Left forelimb (tissue), 1 donor: ENCODE measurements at places on chromosomes 2 and 18.

- no peak for DNase-seq
Measured at GRCh38 chr18:58269931-58270330, 225.9 kb downstream of the NEDD4L start.

- no peak for DNase-seq
Measured at GRCh38 chr18:50092245-50092805, 102.6 kb downstream of the MYO5B start.

DNA sequence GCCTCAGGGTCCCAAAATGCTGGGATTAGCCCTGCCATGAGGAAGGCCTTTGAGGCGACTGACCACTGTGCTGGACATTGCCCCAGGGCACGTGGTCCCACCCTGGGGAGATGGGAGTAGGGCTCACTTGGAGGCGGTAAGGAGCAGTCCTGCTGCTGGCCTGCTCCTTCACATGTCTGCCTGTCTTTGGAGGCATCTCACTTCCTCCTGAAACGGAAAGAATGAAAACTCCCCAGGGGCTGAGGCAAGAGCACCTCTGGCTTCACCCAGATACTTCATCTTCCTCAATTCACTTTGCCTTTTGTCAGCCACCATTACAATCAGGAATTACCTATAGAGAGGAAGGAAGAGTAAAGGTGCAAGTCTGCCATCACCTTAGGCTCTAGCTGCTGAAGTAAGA is 59.9 kb upstream of the GATA6 start:
- DNase-seq: no peak

GRCh38 chr2:86171295-86171694 is 24.0 kb downstream of the IMMT start:
- DNase-seq: no peak

DNA sequence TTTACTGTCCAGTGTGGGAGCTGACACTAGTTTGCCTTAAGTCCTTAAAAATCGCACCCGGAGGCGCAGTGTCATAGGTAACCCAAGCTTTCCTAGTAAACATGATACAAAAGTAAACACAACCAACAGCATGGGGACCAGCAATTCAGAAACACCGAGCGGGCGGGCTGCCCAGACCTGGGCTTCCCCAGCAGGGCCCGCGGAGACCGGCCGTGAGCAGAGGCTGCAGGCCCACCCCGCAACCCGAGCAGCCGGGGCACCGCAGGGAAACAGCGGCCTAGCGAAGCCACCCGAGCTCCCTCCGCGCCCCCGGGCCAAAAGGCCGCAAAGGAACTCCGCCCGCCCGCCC is 296 bp downstream of the TTC21B start:
- DNase-seq: no peak

DNA sequence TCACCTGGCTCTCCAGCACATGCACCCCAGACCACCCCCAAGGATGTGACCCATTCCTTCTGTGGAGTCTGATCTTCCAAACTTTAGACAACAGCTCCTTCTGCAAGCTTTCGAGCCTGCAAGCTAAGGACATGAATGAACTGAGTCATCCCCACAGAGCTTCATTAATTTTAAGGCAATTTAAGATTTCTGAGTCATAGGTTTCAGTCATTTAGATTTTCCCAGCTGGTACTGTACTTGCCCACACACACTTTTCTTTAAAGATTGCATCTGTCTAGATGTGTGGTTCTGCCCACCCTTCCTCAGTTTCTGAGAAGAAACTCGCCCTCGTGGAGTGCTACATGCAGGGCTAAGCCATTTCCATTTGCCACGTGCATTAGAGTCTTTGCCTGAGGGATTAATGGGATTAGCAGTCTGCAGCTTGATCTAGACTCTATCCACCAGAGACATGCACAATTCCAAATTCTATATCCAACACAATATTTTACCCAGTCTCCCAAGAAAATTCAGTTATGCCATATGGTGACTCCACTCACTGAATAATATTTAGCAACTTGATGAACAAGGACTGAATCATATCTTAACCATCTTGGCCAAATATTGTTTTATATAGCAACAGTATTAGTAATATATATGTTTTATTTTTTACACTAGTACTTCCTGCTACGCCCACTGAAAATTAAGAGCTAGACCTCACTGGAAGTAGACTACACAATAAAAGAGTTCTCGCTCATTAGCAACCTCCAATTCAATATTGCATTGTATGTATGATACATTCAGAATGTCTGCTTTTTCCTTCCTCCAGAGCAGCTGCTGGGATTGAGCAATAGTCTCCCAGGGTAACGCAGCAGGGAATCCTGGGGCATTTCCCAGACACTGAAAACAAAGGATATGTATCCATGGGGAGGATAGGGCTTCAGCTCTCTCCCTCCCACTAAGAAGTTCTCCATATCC is 14.3 kb upstream of the TRIB2 start:
- DNase-seq: no peak

DNA sequence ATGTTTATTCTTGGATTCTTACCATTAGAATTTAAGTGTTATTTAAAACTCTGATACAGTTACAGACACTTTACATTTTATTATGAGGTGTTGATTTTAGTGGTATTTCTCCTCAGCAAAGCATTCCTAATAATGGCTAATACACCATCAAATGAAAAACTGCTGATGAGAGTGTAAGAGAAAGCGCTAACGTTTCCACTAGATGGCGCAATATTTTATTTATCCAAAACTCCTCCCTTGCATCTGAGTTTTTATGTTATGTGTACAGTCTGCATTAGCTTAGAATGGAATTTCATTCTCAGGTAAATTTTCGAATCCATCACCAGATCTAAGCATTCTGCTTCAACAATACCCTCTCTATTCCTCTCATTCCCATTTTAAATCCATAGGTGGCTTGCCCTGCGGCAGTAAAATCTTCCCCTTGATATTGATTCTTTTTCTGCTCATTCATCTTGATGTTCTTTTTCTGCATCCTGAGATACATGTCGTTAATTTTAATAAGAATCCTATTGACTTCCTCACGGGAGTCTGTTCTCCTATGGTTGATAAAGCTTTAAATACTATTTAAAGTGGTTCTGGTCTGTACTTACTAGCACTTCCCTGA is 53.9 kb downstream of the PRKRA start:
- DNase-seq: no peak
